Right atrium auricular region (tissue), 2 donors: ENCODE measurements at places on chromosomes 4 and X. TPM values are rescaled to one million over a fixed set of nuclear protein-coding genes. Genes with fewer than 3 reads are reported as not detected.

DNA sequence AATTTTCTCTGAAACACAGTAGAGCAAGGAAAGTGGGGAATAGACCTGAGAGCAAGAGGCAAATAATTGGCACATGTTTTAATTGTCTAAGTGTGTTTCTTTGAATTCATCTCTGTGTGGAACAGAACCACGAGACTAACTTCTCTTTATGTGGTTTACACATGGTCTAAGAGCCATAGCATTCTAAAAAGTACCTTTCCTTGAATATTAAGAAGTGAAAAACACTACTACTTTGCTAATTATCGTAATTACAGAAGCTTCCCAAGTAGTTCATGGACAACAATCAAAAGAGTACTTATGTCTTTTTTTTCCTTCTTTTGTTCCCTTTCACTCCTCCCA lies 2.9 kb upstream of the CYBB start:
- DNase-seq, result no peak

DNA sequence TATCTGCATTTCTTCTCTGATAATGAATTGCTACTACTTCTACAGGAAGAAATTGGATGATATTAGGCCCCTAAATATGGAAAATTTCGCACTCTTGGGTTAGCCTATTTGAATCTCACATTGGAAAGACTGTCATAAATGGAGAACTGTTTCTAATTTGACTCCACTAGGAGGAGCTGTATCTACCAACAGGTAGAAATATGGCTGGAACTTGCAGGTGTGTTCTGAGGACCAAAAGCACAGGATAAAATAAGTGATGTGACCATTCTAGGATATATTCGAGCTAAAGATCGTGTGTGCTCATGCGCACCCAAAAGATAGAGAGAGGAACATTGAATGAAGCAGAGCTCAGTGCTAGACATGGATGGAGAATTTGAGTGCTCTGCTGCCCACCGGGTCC lies 4.8 kb upstream of the NKAP start:
- no peak for DNase-seq

GRCh38 chrX:53440621-53441517 lies 6.7 kb upstream of the HSD17B10 start:
- DNase-seq, result peak; percentile 89

GRCh38 chr4:128558896-128559679 lies 250.4 kb upstream of the JADE1 start:
- DNase-seq, result no peak

DNA sequence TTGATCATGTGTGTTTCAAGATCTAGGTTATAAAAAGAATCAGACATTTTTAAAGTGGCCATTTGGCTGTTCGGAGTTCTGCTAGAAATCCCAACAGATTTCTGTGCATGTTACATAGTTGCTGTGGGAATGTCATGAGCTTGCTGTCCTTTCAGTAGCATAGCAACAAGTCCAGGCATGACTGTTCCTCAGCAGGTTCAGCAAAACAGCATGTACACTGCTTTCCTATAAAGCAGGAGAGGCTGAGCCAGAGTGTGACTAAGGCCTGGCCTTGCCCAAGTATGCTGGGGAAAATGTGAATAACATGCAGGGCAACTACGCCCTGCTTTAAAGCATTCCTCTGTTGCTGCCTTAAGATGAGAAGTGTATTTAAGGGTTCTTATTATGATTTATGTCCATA lies 217.1 kb upstream of the SMIM31 start:
- DNase-seq, result no peak

GRCh38 chrX:11053351-11053750 lies 57.8 kb upstream of the HCCS start:
- DNase-seq, result no peak

USP38 gene
- 16.2 TPM for total RNA-seq
